ENCODE measurements at places on chromosomes 3 and 15.

DNA sequence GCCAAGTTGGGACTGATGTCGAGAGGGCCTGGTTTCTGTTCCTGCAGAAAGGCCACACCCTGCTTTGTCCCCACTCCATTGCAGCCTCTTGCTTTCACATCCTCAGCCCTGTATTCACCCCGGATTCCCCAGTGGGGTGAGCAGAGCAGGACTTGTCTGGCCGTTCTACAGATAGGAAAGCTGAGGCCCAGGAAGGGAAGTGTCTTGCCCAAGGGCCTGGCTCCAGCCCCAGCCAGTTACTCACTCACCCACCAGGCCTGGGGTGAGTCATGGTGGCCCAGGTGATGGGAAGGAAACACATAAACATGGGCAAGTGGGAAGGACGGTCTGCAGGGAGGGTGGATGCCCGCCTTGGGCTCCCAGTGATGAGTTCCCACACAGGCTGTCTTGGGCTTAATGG is 6.1 kb upstream of the DUSP7 start:
- no peak for DNase-seq

DNA sequence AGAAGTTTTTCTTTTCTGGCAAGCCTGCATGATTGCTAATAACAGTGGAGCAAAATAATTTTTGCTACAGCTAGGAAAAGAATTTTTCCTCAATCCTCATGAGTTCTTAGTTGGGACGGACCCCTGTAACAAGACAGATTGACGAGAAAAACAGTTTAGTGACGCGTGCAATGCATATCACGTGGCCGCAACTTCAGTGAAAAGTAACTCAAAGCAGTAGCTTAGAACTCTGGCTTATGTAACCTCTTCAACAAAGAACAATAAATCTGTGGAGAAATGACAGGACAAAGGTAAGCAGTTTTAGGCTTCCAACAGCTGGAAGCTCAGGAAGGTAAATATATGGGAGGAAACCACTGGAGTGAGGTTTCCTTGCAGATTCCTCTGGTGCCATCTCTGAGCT is 19.7 kb downstream of the FAM107A start:
- no peak for DNase-seq

- no peak for DNase-seq
These were observed 79.1 kb upstream of the FOXB1 start for GRCh38 chr15:59924812-59925522.

DNA sequence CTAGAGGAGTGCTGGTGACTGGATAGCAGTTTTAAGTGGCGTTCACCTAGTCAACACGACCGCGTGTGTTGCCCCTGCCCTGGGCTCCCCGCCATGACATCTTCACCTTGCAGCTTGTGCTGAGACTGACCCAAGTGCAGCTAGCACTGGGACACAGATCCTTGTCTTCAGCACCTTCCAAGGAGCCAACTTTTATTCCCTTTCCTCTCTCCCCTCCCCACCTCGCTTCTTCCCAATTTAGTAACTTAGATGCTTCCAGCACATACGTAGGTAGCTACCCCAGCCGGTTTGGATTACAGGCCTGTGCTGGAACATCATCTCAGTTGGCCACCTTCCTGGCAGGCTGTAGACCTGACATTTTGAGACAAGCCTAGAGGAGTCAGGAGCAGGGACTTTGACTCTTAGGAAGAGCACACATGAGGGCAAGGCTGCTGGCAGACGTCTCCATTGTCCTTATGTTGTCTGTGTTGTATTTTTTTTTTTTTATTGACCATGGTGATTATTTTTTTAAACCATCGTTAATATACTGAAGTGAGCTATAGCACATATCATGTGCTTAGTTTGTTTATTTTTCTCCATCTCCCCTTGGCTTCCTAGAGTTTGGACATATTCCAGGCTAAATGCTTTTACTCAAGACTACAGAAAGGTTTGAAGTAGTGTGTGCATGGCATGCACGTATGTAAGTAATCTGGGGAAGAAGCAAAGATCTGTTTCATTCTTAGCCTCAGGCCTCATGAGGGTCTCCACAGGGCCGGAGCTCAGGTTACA is 61.1 kb downstream of the AAGAB start:
- no peak for DNase-seq

GRCh38 chr15:88376574-88377174 is 90.5 kb downstream of the MRPL46 start:
- no peak for DNase-seq

- DNase-seq, result no peak
These were observed 183.8 kb upstream of the MCTP2 start for GRCh38 chr15:94047566-94047965.

DNA sequence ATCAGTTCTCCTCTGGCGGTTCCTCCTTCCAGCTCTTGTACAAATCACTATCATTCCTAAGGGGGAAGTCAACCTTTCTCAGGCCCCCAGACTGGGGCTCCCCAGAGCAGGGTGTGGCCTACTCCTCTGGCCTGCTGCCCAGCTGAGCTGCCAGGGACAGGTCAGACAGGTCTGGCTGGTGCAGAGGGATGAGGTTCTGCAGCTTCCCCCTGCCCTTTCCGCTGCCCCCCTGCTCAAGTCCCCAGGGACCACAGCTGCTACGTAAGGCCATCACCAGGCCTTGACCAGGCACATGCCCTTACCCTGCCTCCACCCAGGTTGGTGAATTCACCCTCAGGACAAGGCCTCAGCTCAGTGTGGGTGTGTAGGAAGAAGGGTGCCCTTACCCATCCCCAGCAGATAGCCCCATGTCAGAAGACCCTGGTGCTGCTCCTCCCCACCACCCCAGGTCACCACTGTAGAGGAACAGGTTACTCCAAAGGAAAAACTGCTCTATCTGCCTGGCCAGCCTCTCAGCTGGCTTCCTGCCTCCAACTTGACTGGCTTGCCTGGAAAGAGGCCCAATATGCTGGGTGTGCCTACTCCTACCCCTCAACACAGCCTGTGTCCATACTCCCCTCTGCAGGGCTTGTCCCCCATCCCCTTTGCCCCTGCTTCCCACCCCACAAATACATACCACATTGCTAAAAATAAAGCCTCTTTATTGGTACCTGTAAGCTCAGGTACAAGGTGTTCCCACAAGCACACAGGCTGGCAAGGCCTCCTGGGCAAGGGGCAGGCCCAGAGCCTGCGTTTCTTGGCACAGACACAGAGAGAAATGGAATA is 12.0 kb downstream of the CSRNP1 start:
- DNase-seq, result no peak

GRCh38 chr15:83810110-83810509 is 156.2 kb downstream of the ADAMTSL3 start:
- DNase-seq, result no peak
